ENCODE measurements at places on chromosomes 13 and 19. TPM values are rescaled to one million over a fixed set of nuclear protein-coding genes. Genes with fewer than 3 reads are reported as not detected.

DNA sequence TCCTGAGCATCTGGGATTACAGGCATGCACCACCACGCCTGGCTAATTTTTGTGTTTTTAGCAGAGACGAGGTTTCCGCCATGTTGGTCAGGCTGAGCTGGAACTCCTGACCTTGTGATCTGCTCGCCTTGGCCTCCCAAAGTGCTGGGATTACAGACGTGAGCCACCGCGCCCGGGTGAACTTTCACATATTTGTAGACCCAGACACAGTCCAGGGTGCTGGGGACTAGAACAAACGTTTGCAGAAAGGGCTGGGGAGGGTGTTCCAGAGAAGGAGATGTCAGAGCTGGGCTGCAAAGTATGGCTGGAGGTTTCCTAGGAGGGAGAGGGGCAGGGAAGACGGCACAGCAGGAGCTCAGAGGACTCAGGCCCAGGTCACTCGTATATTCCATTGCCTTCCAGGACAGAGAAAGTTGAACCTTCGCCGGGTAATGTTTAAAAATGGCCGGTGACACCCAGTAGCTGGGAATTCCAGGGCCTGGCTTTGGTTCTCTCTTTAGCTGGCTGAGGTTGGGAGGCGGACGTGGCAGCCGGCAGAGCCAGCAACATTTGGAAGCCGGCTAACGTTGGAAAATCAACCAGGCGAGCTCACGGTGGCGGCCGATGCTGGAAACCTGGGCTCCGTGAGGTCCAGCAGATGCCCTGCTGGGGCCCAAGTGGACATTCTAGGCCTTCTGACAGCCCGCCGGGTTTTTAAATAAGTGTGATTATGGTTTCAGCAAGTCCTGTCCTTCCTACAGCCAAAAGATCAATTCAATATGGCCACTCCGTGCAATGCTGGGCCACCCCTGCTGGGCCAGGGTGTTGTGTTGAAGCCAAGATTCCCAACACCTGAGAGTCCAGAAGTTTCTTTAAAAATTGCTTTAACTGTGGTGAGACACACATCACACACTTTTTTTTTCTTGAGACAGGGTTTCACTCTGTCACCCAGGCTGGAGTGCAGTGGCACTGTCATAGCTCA is 41.5 kb downstream of the NFIC start:
- no peaks in the 10 kb centered on the region for H3K4me1 ChIP-seq
- no peak overlapping the region for H3K27ac ChIP-seq
- DNase-seq, result no peak
- H3K36me3 ChIP-seq, result no peaks in the 10 kb centered on the region

DNA sequence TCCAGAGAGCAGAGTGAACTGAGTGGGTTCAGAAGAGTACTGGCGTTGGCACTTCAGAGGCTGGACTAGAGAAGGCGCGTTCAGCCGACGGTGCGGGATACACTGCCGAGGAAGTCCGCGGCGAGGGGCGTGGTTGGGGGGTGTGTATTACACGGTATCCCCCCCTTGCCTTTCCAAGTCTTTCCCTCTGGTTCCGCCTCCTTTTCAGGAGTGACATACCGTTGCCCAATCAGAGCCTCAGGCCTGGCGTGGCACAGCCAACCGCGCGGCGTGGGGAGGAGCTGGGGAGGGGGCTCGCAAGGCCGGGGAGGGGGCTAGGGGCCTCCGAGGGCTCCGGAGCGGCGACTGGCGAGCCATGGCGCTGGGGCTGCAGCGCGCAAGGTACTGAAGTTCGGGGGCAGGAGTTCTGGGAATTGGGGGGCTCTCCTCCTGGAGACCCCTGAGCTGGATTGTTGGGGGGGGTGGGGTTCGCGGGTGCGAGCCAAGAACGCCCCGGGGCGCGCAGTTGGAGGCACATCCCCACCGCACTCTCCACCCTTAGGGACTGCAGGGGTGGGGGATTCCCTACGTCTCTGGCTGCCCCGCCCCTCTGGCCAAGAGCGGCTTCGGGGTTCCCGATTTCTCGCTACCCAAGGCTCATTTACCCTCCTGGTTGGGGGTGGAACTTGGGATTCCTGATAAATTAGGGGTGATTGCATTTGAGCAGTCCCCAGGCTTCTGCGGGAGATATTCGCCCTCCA is at the start of gene HIF3A:
Gene HIF3A (plus strand): TSS at position 321 of the 740 bp plus-strand sequence. CDS start 35 bp downstream, at position 356.
- H3K4me1 ChIP-seq, result no peaks in the 10 kb centered on the region
- DNase-seq, result no peak
- no peaks in the 10 kb centered on the region for H3K36me3 ChIP-seq
- H3K27ac ChIP-seq, result no peak within 1 kb of the TSS

GRCh38 chr19:803686-804418 is 6.6 kb downstream of the PTBP1 start:
- no peak overlapping the region for H3K4me3 ChIP-seq
- DNase-seq, result no peak
- no peak overlapping the region for H3K27ac ChIP-seq
- peaks cover 46% of the 10 kb centered on the region for H3K4me1 ChIP-seq

Gene ZNF534
- total RNA-seq, result not detected

Gene ZNF442
- total RNA-seq, result 1.3 TPM

Gene KCNRG
- 0.18 TPM for total RNA-seq

Measured in activated CD8-positive, alpha-beta T cell treated with anti-CD3 and anti-CD28 coated beads, Interleukin-2, amount 10 ng/mL, durations not matched to agents 7 days and 5 days (primary cell).